ENCODE measurements at places on chromosomes 6 and 20. TPM values are rescaled to one million over a fixed set of nuclear protein-coding genes. Genes with fewer than 3 reads are reported as not detected.

The PPIL6 gene
- polyA plus RNA-seq, result 0.44 TPM

- no peaks in the 10 kb centered on the region for H3K27me3 ChIP-seq
- H3K36me3 ChIP-seq, result no peaks in the 10 kb centered on the region
- no peaks in the 10 kb centered on the region for H3K4me1 ChIP-seq
- no peak overlapping the region for H3K4me3 ChIP-seq
Observed at GRCh38 chr20:41719151-41719550, 101.0 kb upstream of the CHD6 start.

- no peaks in the 10 kb centered on the region for H3K27me3 ChIP-seq
- DNase-seq, result no peak
- H3K27ac ChIP-seq, result no peak overlapping the region
- no peaks in the 10 kb centered on the region for H3K4me1 ChIP-seq
Observed at GRCh38 chr6:70847106-70848084, 109.5 kb downstream of the B3GAT2 start.

DNA sequence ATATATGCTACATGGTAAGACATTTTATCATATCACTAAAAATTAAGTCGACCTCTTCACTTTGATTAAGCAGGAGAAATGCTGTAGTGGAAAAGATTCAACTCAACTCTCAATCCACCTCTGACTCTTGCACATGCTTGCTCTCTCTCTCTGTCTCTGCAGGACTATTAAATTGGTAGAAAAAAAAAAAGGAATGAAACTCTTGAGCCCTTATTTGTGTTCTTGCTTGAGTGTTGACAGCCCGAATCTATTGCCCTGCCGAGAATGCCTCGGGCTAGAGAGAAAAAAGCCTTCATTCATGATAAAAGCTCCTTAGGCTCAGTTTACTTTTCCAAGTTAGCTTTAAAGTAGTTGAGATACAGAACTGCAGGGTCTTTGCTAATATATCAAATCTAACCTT, 722.2 kb downstream of the PRKN start:
- no peak overlapping the region for H3K4me3 ChIP-seq
- H3K4me1 ChIP-seq, result no peaks in the 10 kb centered on the region
- no peak for DNase-seq
- H3K36me3 ChIP-seq, result no peaks in the 10 kb centered on the region
- no peaks in the 10 kb centered on the region for H3K27me3 ChIP-seq

GRCh38 chr20:62352402-62353288, 14.5 kb downstream of the LAMA5 start:
- no peaks in the 10 kb centered on the region for H3K27me3 ChIP-seq
- H3K27ac ChIP-seq, result peak overlapping the region; percentile 82
- H3K4me3 ChIP-seq, result no peak overlapping the region
- peaks cover 46% of the 10 kb centered on the region for H3K4me1 ChIP-seq
- DNase-seq, result peak; percentile 87

All from heart right ventricle (tissue), 16 donors.